ENCODE measurements at places on chromosomes 11 and 22. TPM values are rescaled to one million over a fixed set of nuclear protein-coding genes. Genes with fewer than 3 reads are reported as not detected.

Gene OR52A1
- not detected for total RNA-seq

Gene PGR
- total RNA-seq, result under 0.01 TPM

Gene SLC25A45
- 12.6 TPM for total RNA-seq

Gene CATSPERZ
- not detected for total RNA-seq

Gene OLFML1
- total RNA-seq, result not detected

Gene GLB1L2
- total RNA-seq, result 0.42 TPM

Gene DEPDC7
- total RNA-seq, result 1.6 TPM

Gene RTN4R
- total RNA-seq, result 0.21 TPM

All from mononuclear cell (primary cell).